ENCODE measurements at places on chromosomes 5 and 9. TPM values are rescaled to one million over a fixed set of nuclear protein-coding genes. Genes with fewer than 3 reads are reported as not detected.

- DNase-seq = no peak
These were observed 6.6 kb downstream of the CWC27 start for GRCh38 chr5:64775291-64775690.

GRCh38 chr9:103397868-103398600 lies 402.9 kb downstream of the CYLC2 start:
- DNase-seq = peak; percentile 24

- peak; percentile 86 for DNase-seq
These were observed 68.4 kb downstream of the COL27A1 start for GRCh38 chr9:114223564-114224246.

- peak; percentile 60 for DNase-seq
These were observed 369.5 kb downstream of the TMEM167A start for GRCh38 chr5:82707741-82708140.

DNA sequence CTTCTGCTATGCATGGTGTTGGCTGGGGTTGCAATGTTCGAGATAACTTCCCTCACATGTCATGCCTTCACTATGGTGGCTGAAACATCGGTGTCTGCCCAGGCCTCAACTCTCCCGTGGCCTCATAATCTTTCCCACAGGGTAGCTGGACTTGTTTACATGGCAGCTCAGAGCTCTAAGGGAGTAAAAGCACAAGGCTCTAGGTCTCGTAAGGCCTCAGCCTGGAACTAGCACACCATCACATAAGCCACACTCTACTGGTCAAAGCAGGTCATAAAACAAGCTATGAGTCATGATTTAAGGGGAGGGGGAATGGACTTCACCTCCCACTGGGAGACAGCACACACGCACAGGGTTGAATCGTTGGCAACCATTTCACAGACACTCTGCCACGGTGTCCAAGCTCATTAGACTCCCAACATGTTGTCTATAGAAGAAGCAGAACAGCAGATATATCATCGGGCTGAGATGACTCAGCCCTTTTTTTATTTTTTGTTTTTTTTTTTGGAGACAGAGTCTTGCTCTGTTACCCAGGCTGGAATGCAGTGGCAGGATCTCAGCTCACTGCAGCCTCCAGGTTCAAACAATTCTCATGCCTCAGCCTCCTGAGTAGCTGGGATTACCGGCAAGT lies 66.8 kb upstream of the IL17B start:
- peak; percentile 99 for DNase-seq

DNA sequence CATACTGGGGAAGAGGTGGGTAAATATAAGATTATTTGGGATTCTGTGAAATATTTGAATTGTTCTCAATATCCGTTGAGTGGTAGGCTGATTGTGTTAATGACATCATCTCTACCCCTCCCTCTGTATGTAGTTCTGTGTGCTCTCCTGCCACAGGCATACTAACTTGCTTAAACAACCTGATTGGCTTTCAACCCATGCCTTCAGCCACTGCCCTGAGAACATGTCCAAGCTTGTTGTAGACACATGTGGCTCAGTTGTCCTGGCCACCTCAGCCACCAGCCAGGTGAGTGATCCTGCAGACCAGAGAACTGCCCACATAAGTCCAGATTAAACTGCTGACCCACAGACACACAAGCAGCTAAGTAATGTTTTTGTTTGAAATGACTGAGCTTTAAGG lies 31.1 kb downstream of the ANKS6 start:
- DNase-seq = no peak

- DNase-seq = peak; percentile 34
These were observed 43.1 kb upstream of the NSMF start for GRCh38 chr9:137502008-137502911.

- DNase-seq = no peak
These were observed 26.9 kb downstream of the HMGCR start for GRCh38 chr5:75363726-75364495.

- DNase-seq = no peak
These were observed 133.8 kb downstream of the DENND1A start for GRCh38 chr9:123796094-123796493.

DNA sequence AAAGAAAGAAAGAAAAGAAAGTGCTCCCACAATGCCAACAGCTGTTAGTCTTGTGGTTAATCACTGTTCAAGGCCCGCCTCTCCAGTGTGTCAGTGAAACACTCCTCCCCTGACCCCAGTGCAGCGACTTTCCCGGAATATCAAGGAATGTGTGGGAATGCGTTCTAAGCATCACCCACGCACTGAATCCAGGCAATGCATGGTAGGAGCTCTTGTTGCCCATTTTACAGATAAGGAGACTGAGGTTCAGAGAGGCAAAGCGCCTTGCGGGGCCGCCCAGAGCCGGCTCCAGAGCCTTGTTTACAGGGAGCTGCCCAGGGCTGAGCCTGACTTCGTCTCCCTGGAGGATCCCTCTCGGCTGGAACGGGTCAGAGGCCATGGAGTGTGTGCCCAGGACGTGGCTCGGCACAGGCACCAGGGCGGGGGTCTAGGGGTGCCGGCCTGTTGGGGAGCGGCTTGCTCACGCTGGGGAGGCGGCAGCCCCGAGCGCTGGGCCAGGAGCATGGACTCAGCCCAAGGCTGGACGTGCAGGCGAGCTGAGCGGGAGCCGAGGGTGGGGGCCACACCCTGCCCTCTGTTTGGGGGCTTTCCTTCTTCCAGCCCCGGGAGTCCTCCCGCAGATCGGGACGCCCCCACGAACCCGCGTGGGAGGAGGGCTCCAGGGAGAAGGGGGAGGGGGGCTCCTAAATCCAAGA lies 823 bp downstream of the ST6GALNAC6 start:
- DNase-seq = peak; percentile 59

- no peak for DNase-seq
These were observed 244.7 kb upstream of the TNC start for GRCh38 chr9:115362640-115363039.

DNA sequence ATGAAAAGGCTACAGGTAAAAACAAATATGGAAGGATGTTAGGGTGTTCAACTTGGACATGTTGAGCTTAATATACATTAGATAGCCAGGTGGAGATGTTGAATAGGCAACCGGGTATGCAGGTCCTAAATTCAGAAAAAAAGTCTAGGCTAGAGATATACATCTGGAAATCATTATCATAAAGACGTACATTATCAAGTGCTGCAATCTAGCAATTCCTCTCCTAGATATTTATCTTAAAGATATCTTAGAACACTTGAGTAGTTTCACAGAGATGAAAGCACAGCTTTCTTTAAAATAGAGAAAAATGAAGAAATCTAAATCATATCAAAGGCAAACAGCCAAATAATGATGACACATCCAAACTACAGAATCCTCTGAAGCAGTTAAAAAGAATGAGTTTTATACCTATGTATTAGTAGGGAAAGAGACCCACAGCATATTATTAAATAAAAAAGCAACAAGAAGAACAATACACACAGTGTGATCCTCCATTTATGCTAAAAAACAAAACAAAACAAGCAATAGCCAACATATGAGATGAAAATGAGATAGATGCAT lies 3.8 kb downstream of the NUDCD2 start:
- no peak for DNase-seq

DNA sequence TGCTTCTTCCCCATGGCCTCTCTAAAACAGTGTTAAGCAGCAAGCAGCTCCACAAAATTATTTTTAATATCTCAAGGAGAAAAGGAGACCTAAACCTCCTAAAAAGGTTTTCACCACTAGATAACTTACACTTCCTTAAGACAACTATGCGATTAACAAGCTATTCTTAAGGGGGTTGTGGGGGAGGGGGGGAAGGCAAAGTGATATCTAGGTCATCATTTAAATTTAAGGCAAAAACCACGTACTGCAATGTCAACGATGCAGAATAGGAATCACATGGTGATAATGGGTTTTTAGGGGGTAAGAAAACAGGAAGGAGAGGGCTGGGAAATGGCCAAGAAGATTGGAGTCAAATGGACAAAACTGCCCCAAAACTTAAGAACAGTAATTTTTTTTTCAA lies 32.6 kb downstream of the CSNK1A1 start:
- no peak for DNase-seq

DNA sequence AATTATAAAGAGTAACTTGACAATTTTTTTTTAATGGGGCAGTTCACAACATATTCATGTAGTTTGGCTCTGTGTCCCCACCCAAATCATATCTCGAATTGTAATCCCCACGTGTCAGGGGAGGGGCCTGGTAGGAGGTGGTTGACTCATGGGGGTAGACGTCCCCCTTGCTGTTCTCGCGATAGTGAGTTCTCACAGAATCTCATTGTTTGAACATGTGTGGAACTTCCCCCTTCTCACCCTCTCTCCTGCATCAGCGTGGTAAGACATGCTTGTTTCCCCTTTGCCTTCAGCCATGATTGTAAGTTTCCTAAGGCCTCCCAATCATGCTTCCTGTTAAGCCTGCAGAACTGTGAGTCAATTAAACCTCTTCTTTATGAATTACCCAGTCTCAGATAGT lies 40.7 kb downstream of the FBXW11 start:
- no peak for DNase-seq

DNA sequence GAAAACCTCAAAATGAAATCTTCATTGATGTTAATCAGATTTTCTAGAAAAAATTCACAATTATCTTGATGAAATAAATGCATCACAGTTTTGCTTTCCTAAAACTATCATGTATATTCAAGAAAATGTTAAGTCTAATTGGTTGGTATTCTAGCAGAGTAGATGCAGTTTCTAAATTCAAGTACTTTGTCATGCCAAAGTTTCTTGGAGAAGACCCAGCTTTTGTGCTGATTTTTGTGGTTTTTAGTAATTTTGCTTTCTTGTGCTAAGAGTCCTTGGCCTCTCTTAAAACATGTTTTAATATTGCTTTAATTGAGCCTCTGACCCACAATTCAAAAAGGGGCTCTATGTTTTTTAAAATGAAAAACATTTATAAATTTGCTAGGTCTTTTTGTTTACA lies 924.8 kb upstream of the PTPRD start:
- no peak for DNase-seq

GRCh38 chr5:163306421-163306820 lies 131.0 kb upstream of the CCNG1 start:
- peak; percentile 9 for DNase-seq

DNA sequence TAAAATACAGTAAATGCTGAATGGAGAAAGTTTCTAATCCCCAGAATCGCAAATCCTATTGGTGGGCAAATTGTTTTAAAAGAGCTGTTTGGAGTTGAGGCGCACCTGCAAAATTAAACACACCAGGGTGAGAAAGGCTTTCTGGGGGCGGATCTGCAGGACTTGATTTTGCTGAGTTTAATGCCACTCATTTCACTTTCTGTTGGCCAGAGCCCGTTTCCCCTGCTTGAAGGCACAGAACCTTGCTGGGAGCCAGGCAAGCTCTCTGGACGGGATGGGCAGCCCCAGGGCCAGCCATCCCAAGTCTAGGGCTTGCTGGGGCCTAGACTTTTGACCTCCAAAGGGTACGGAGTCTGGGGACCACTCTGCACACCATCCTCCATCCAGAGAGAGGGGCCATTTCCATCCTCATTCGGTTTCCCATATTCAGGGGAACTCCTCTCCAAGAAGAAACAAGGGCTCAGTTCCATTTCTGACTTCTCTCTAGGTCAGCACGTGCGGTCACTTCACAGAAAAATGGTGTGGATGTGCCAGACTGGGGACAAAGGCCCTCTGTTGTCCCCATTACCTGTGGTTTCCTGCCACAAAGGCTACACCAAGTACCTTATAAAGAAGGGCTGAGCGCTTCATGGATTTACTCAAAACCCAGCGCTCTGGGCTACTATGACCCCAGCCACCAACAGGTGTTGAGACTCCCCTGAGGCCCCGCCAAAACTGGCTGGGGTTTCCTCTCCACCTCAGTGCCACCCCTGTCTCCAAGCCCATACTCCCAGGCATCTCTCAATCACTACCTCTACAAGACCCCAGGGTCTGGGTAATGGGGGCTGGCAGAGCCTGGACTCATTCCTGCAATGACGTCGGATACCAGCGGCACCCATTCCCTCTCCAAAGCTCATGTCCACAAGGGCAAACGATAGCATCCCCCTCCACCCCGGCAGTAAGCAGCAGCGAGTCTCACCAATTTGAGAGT lies 170.0 kb downstream of the AUH start:
- no peak for DNase-seq

- DNase-seq = no peak
These were observed 100.0 kb upstream of the IFNK start for GRCh38 chr9:27423915-27424710.

- DNase-seq = no peak
These were observed 18.9 kb downstream of the AMBP start for GRCh38 chr9:114059047-114059803.

DNA sequence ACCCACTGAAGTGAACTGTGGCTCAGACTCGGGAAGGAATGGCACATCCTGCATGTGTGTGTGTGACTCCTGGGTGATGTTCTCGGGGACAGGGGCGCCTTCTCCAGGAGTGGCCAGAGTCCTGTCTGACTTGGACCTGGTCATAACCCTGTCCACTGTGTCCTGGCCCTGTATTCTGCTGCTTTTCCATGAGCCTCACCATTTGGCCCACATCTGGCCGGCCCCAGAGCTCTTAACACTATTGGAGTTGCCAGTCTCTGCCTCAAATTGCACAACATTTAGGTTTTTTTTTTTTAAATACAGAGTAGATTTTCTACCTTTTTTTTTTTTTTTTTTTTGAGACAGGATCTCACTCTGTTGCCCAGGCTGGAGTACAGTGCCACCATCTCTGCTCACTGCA lies 278.3 kb upstream of the TUT7 start:
- no peak for DNase-seq

GRCh38 chr9:110021891-110022290 lies 186.1 kb downstream of the C9orf152 start:
- no peak for DNase-seq

- no peak for DNase-seq
These were observed 32.9 kb upstream of the FAM120AOS start for GRCh38 chr9:93486268-93486667.

- DNase-seq = no peak
These were observed 243.9 kb downstream of the NR2F1-AS1 start for GRCh38 chr5:93337138-93337537.

GRCh38 chr9:3028535-3028934 lies 184.6 kb upstream of the PUM3 start:
- DNase-seq = peak; percentile 5

DNA sequence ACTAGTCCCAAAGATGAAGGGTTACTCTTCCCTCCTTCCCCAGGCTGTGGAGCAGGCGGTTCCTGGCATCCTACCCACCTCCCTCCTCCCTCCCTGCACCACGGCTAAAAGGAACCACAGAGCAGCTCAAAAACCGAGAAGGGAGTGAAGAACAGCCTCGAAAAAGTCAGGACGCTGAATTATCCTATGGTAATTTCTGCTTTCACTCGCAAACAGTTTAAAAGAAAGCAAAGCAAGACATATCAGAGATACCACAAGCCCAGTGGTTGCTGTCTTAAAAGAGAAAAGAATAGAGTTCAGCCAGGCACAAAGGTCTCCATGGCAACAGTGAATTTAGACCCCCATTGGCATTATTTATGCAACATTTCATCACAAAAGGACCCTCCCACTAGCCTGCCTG lies 315.4 kb downstream of the CTNND2 start:
- no peak for DNase-seq

C5orf46 gene
- 10.0 TPM for total RNA-seq

SMIM33 gene
- not detected for total RNA-seq

IRX1 gene
- total RNA-seq = 23.8 TPM

ZDHHC21 gene
- total RNA-seq = 9.3 TPM

TLR4 gene
- total RNA-seq = 12.5 TPM

SLC44A1 gene
- 46.1 TPM for total RNA-seq

THOC3 gene
- total RNA-seq = 84.6 TPM

ECSCR gene
- 1.5 TPM for total RNA-seq

GABRA1 gene
- total RNA-seq = not detected

CANX gene
- 625 TPM for total RNA-seq

GRM6 gene
- total RNA-seq = not detected

BARX1 gene
- total RNA-seq = 0.69 TPM

GMCL2 gene
- not detected for total RNA-seq

F12 gene
- total RNA-seq = 1.7 TPM
